ENCODE measurements at places on chromosomes 1 and 21.

DNA sequence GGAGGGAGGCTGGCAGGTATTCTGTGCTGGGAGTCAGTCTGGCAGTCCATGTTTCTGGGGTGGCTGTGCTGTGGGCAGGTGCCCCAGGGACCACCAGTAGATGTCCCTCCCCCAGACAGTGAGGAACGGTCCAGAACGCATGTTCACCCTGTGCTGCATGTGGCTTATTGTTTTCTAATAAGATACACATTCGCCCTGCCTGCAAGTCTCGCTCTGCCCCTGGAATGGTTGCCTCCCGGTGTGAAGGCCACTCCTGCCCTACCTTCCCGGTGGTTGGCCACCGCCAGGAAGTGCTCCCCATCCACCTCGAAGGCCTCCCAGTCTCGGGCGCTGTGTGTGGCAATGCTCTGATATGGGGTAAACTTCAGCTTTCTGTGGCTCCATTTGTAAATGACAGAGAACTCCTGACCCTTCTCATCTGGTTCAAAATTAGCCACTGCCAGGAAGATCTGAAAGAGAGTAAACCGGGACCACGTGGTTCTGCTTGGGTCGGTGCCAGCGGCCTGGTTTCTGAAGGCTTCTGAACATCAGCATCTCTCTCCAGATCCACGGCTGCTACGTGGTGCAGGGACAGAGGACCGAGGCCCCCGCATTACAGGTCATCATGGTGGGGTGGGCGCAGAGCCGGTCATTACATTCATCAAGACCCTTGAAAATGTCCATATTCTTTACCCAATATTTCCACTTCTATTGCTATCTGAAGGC is 14.5 kb downstream of the KRTAP10-1 start:
- no peak for DNase-seq

GRCh38 chr1:153532181-153532580 is 3.6 kb downstream of the S100A6 start:
- no peak for DNase-seq

- no peak for DNase-seq
Observed at GRCh38 chr1:119634016-119634415, 14.1 kb downstream of the ZNF697 start.

DNA sequence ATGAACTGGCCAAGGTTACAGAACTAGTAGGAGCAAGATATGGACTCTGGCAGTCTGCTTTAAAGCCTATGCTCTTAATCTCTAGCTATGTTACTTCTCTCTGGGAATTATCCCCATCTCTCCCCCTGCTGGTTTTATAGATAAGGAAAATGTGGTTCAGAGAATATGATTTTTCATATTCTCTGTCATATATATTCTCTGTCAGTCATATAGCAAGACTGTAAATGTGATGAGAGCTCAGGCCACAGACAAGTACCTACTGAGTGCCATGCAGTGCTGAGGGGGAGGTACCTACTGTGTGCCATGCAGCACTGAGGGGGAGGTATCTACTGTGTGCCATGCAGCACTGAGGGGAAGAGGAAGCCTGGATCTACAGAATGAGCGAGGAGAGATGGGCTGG is 220.3 kb upstream of the FGGY start:
- peak; percentile 24 for DNase-seq

DNA sequence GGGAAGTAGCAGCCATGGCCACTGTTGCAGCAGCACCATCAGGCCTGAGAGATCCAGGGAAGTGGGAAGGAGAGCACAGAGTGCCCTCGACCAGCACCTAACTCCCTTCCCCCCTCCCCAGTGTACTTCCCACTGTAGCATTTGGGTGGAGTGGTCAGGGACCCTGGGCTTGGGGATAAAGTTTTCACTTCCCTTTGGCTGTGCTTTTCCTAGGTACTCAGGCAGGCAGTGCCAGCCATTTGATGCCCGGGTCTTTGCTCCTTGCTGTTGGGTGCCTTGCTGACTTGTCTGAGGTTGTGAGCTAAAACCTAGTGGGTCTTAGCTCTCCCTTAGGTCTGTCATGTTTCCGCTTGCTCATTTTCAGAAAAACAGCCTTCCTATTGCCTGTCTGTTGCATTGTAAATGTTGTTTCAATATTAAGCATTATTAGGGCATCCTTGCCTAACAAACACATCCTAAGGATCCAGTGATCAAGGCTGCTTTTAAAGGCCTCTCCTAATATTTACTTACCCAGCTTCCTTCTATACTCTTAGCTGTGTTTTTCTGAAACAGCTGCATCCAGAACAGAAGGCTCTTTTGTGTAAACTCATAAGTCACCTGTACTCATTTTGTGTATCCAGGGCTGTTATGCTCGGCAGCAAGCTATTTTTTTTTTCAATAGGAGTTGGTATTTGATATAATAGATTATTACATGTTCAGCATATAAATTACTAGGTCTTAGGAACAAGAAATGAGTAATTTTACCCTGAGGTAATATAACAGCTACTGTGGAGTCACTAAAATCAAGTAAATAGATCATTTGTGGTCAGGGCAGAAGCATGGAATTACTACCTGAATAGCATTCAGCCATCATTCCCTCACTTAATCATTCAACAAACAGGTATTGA is 418.6 kb upstream of the PROX1 start:
- no peak for DNase-seq

DNA sequence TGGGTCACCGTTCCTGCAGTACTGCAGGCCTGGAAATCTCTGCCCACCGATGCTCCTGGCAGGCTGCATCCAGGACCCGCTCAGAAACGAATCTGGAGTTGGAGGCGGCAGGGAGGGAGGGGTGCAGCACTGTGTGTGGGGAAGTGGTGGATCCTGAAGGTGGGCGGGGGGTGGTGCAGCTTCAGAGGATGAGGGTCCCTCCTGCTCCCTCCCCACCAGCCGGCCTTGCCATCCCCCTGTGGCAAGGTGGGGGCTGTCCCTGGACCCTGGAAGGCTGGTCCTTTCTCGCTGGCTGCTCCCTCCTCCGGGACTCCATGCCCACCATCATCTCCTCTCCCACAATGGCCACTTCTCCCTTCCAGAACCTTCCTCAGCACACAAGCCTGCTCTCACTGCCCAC is 60.4 kb downstream of the B3GALT5 start:
- no peak for DNase-seq

DNA sequence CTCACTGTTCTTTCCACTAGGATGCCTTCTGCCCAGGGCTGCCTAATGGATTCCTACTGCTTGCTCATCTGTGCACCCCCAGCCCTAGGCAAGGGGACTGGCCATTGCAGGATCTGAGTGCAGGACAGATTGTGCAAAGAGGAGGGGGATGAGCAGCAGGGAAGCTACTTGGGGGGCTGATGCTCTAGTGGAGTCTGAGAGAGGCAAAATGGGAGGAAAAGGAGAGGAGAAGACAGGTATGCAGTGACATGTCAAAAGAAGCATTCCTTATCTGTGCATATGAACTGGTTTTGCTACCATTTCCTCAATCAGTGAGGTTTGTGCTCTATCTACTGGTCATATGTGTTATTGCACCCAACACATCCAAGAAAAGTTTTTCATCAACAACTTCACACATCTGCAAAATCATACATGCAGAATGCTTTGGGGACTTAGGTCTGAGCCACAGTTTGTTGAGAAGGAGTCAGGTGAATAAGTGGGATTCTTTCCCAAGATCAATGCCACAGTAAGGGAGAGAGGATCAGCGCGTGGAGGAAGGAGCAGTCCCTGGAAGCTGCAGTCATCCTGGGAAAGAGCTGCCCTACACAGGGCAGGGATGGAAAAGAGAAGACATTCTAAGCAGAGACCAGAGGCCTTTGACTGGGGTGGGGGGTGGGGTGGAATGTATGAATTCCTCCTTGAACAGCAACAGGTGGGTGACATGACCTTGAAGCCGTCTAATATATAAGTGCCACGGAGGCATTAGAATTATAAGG is 14.4 kb downstream of the SLC5A9 start:
- peak; percentile 50 for DNase-seq

GRCh38 chr1:19212167-19212566 is 2.1 kb upstream of the UBR4 start:
- DNase-seq = no peak
